Stimulated activated CD8-positive, alpha-beta memory T cell treated with anti-CD3 and anti-CD28 coated beads, Interleukin-7, amount 100 ng/mL, for 1 hour (primary cell): ENCODE measurements at places on chromosomes 12 and 14.

GRCh38 chr12:123713823-123714585, 1.9 kb downstream of the ATP6V0A2 start:
- no peak for DNase-seq

DNA sequence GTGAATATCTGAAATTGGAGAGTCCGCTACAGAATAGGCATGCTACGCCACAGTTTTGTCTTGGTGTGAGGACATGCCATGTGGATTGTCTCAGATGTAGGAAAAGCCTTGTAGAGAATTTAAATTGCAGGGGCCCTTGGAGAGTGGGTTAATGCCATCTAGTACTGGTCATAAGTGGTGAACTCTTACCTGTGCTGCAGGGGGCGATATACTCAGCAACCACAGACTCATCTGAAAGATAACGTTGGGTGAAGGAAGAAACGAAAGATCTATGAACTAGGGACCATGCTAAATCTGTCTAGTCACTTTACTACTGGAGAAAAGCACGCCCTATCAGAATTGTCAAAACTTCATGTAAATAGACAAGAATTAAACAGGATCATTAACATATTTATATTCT, 33.7 kb upstream of the A2M start:
- no peak for DNase-seq

DNA sequence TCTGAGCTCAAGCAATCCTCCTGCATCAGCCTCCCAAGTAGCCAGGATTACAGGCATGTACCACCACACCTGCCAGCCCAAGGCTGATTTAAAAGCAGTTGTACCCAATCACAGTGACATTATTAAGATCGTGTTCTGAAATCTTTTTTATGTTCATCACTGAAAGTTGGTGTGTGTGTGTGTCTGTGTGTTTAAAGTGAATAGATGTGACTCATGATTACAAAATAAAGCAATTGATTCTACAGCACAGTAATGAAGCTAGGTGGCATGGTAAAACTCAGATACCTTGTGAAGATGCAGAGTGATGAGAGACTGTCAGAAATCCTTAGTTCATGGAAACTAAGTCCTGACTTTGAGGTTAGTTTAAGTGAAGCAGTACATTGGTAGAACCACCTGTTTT, 74.2 kb upstream of the ATP2B1 start:
- DNase-seq = no peak

GRCh38 chr12:48160807-48161206, 3.5 kb upstream of the ASB8 start:
- no peak for DNase-seq

- DNase-seq = no peak
Observed at GRCh38 chr12:41407232-41407799, 219.2 kb downstream of the PDZRN4 start.

GRCh38 chr14:94041551-94042346, 15.6 kb downstream of the OTUB2 start:
- DNase-seq = no peak

GRCh38 chr14:31792726-31793125, 231.5 kb downstream of the NUBPL start:
- no peak for DNase-seq

DNA sequence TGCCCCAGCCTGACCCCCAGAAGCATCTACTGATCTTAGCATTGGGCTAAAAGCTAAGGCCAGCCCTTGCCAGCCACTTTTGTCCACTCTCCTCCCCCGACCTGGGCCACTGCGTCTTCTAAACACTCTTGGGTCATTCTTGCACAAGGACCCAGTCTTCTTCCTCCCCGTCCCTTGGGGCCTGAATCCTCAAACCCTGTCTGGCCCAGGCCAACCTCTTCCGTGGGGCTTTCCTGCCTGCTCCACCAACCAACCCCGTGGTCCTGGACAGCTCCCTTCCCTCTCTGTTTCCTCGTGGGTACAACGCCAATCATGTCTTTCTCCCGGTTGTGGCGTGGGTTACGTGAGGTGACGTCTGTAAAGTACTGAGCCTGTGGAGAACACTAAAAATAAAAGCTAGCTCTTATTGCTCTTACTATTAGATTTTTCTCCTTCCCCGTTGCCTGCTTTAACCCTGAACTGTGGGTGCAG, 21.5 kb downstream of the FAM222A start:
- no peak for DNase-seq

DNA sequence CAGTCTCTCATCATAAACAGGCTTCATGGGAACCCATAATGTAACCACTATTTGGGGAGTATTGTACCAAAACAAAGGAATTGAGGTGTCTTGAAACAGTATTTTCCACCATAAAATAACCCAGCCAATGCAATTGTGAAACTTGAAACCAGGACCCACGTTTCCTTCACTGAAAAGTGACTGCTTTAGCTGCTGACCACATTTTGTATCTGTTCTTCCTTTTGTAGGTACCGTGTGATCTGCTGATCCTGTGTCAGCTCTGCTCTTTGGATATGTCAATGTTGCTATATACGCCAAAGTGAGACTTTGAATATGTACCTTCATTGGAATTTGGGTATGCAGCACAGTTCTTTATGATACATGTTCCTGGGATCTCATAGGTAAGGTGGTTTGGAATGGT, 95.1 kb upstream of the CNTN1 start:
- DNase-seq = no peak

DNA sequence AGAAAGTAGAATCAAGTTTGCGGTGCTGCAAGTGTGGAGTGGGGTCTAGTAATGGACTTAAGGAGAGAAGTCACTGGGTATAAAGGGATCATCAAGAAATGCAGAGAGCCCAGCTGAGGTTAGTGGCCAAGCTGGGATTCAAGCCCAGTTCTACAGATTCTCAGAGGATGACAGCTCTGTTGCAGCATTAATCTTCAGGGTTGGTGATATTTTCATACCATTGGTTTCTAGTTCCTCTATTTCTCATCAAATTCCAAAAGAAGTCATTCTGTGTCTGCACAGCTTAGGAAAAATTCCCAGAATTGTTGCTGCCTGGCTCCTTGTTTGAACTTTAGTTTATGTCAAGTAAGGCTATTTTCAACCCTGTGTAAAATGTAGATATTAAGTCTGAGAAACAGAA, 169.5 kb upstream of the NTF3 start:
- no peak for DNase-seq

DNA sequence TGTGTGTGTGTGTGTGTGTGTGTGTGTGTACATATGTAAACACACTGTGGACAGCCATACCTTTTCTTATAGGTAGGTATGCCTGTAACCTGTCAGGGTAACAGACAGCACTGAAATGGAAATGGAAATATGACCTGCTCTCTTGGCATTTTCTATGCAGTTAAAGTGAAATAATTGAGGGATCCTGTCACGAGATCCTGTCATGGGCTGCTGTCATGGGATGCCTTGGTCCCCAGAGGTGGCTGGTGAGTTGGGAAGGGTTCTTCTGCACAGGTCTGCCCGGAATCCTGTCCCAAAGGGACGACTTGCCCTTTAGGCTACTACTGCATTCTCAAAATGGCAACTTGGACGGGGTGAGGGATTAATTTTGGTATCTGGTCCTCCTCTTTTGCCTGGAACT, 47.3 kb downstream of the ELK3 start:
- DNase-seq = no peak

DNA sequence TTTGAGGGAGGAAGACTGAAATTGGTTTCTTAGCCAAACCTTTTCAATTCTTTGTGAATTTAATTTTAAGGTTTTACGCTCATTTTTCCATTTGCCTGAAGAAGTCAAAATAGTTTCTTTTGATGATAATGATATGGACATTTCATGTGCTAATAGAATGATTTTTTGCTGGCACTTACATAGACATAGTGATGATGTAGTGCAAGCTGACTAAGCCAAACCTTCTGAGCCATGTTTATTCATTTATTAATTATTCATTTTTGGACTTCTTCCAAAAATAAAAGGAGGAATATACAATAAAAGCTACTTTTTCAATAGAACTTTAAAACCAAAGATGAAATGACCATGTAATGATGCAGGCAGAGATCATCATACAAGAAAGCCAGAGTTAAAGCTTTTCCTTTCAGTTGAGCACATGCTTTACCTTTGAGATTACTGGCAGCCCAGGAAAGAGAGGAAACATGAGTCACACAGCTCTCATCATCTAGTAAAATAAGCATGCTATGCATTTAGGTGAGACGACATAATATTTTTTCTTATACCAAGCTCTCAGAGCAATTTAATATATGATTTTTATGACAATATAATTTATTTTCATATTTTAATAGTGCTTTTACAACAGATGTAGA, 24.8 kb downstream of the KCNA1 start:
- no peak for DNase-seq

GRCh38 chr12:68250454-68250853, 3.0 kb downstream of the IL22 start:
- no peak for DNase-seq

DNA sequence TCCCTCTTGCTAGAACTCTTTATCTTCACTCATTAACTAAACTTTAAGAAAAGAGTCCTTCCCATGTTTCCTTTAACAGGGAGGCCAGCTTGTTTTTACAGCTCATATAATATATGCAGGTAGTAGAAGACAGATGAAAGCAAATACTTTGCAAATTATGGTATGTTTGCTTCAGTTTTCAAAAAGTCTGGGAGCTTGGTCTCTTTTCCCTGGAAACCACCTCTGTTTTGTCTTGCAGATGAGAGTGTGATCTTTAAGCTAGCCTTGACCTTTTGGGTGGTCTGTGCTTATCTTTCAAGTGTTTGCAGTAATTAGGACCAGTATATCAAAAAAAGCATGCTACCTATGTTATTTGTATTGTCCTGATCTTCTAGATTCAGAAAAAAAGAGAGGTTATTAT, 62.7 kb downstream of the ERC1 start:
- DNase-seq = no peak

DNA sequence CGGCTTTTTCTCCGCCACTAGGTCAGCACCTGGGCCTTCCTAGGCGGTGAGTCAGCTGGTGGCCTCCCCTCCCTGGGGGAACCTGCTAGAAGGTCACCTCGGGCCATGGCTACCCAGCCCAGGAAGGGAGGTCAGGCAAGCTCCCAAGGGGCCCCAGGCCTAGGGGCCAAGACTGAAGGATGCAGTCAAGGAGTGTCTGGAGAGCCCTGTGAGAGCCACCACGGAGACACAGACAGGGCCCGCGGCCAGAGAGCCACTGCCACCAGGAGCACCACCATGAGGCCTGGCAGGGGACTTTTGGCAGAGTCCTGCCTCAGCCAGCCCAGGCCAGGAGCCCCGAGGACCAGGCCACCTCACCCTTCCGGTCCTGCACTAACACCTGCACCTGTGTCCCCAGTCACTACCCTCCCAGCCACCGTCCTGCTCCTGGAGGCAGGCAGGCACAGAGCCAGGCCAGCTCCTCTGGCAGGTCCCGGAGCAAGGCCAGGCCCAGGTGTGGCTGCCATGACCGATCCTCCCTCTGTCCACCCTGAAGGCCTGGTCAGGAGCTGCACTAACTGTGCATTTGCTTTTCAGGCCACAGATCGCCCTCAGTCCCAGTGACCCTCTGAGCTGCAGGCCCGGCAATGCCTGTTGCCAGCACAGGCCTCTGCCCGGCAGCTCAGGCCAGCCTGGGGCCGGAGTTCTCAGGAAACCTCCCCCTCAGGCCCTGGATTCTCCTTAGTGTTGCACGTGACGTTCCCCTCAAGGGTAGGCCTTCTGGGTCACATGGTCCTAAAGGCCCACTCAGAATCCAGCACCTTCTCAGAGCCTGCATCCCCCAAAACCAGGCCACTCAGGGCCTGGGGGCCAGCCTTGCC, 6.9 kb downstream of the PHETA1 start:
- DNase-seq = no peak

- no peak for DNase-seq
Observed at GRCh38 chr12:5276327-5276880, 155.5 kb upstream of the NTF3 start.

DNA sequence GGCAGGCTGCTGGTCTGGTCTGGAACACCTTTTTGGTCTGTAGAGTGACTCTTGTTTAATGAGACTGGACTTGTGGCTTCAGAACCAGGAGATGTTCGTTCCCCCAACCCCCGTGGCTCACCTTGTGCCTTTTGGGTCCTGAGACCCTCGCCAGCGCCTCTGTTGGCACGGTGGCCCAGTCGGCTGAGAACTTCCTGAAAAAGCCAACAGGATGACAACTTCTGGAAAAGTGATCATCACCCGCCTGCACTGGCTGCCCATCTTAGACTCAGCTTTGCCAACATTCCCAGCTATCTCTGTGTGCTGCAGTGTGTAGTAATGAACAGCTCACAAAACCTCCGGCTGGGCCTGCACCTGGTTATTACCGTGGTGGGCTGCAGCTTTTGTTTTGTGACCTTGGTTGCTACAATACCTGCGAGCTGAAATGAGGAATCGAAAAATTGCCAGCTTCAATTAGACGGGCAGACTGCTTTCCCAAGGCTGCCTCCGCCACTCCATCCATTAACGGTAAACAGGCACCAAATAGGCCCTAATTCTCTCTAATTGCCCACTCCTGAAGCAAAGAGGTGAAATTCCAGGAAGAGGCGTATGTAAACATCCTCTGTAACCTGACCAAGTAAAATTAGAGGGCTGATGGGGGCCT, 16.0 kb downstream of the MEG3 start:
- DNase-seq = no peak

DNA sequence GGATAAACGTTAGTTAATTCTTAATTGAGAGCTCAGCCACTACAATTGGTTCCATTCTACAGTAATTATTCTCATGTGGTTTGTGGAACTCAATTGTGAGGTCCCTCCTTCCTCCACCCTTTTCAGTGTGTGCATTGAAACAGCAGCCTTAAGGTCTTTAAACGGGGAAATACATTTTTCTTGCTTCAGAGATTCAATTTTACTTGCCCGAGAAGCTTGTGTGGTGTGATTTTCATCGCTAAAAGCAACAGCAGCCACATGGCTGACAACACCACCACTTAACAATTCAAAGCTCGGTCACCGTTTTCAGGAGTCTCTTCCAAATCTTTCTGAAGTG, 733 bp upstream of the PPFIBP1 start:
- no peak for DNase-seq

GRCh38 chr12:132603240-132604150, 6.9 kb downstream of the LRCOL1 start:
- no peak for DNase-seq

DNA sequence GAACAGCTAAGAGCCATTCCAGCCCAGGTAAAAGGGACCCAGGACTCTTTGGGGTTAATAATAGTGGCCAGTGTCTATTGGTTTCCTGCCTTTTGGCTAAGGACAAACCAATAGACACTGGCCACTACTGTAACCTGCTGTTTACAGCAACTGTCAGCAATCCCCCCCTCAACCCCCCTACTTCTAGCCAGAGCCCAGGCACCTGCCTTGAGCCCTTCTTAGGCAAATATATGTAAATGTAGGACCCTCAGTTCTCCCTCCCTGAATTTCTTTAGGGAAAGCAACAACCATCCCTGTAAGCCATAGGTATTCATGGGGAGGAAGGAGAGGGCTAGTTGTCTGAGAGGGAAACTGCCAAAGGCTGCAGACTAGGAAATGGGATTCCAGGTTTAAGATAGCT, 22.3 kb downstream of the HOXC4 start:
- no peak for DNase-seq

DNA sequence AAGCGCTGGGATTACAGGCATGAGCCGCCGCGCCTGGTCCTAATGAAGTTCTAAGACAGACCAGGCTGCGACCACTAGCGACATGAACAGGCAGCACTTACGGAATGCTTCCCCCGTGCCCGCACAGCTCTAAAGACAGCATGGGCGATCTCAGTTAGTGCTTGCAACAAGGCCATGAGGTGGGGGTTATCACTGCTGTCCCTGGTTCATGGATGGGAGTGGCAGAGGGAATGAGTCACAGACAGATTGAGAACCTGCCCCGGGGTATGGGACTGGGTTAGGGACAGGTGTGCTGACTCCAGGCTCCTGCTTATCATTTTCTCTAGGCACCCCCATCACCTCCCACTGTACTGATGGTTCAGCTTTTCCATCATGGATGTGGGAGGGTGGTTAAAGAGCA, 160.9 kb downstream of the VRK1 start:
- no peak for DNase-seq
